ENCODE measurements at places on chromosomes 11 and 22.

DNA sequence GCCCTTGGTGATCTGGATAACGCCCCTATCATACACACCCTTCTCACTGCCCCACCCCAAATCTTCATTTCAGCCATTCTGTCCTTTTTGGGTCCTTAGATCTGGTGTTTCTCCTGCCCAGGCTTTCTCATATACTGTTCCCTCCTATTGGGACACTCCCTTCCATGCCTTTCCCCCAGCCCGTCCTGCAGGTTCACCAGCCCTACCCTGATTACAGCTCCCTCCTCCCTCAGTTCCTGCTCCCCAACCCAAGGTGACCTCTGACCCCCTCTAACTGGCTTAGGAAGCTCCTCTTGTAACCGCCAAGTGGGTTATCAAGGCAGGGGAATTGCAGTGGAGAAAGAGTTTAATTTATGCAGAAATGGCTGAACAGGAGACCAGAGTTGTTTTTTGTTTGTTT lies 13.0 kb downstream of the MTFP1 start:
- no peak for DNase-seq

- DNase-seq = peak; percentile 66
Measured at GRCh38 chr11:92739041-92739440, 230.4 kb upstream of the MTNR1B start.

DNA sequence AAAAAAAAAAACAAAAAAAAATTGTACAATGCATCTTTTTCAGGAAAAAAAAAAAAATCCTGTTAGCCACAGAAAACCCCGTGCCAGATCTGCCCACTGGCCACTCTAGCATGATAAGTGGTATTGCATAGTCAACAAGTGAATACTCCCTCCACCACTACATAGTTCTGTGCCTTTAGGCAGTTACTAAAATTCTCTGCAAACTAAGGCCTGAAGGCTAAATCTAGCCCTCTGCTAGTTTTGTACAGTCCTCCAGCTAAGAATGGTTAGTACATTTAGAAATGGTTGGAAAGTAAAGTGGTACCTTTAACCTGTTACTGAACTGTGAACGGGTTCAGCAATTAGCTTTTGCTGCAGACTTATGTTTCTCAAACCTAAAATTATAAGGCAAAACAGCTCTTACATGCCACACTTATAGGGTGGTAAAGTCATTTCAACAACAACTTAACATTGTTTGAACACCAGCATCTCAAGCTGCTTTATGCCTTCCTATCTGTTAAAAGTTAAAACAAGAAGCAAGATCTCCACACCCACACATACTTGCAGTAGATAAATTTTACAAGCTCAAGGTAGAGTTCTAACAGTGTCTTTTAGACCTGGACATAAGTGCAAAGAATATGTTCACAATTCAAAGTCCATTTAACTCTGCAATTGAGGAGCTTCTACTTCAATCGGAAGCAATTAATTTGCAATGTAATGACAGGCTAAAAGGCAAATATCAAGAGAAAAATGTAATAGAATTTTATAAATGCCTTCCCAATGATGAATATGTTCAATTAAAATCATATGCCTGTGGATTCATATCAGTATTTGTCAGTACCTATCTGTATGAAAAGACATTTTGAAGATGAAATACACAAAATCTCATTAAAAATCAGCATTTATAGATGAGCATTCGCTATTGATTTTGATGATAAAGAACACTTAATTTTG lies 7.3 kb downstream of the C11orf71 start:
- no peak for DNase-seq

- DNase-seq = no peak
Measured at GRCh38 chr11:10385696-10386095, 69.4 kb upstream of the AMPD3 start.

GRCh38 chr11:69642549-69642912 lies 1.6 kb downstream of the CCND1 start:
- peak; percentile 54 for DNase-seq

DNA sequence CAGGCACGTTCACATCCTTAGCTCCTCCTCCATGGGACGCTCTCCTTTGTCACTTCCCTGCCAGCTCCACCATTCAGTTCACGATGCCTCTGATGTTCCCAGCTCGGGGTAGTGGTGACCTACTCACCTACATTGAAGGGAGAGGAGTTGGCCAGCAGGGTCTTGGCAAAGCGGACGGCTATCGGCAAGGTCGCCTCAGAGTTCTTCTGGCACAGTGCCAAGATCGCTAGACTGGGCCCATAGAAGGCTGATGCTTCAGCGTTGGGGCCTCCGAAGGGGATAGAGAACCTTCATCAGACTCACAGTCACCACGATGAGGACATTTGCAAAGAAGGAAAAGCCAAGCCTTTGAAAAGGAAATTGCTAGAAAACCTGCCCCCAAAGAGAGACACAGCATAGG lies 3.0 kb downstream of the CBLIF start:
- DNase-seq = no peak

GRCh38 chr11:78570031-78570430 lies 4.6 kb downstream of the NARS2 start:
- DNase-seq = no peak

GRCh38 chr22:22037740-22038139 lies 55.2 kb upstream of the TOP3B start:
- peak; percentile 10 for DNase-seq

GRCh38 chr22:42371099-42371498 lies 61.1 kb downstream of the NFAM1 start:
- DNase-seq = peak; percentile 50

DNA sequence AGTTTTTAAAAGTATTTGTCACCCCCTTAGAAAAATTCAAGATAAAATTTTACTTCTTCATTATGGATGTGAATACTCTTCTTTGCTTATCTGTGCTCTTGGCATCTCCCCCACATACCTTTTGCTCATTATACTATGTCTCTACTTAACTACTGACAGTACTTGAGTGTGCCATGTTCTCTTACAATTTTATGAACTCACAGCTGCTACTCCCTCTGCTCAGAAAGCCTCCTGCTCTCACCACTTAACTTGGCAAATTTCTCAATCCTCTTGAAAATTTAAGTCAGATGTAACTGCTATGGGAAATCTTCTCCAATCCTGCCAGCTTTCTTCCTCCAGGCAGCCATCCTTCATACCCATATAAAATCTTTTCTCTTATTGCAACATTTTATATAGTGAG lies 163.4 kb downstream of the CNTN5 start:
- no peak for DNase-seq

DNA sequence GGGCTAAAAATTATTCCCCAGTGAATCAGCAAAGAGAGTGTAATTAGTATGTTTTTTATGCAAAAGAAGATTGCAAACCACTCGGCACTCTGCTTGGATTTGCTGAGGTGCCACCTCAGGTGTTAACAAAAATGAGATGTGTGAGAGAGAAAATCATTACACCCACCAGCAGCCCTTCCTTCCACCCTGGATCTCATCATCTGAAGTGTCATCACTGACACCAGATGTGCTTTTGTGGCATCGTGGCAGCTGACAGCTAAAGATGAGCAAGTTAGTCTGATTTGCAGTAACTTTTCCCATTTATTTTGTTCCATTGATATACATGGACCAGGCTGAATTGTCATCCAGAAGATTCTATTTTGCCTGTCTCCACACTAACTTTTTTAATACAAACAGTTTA lies 44.6 kb upstream of the PAK1 start:
- DNase-seq = no peak

DNA sequence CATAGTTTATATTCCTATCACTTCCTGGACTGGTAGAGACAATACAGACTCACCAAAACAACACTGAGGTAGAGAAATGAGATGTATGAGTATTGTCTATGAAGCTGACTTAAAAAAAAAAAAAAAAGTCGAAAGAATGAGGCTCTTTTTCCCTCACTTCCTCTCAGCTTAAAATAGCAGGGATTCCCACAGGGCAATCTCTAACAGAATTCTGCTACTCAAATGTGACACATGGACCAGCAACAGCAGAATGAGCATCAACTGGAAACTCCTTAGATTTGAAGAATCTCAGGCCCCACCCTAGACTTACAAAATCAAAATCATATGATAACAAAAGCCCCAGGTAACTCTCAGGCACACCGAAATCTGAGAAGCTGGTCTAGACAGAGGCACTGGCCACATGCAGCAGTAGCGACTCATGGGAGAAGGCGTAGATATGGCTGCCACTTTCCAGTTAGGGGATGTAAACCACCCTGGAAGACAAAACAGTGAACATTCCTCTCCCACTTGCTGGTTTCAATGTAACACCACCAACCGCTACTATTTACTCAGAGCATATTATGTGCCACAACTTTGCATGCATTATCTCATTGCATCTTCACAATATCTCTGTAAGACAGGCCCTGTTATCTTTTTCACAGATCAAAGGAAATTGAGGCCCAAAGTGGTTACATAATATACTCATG lies 128.0 kb downstream of the RBFOX2 start:
- peak; percentile 45 for DNase-seq

- DNase-seq = no peak
Measured at GRCh38 chr11:122491509-122491908, 164.0 kb upstream of the UBASH3B start.

GRCh38 chr11:86523738-86524619 lies 148.4 kb downstream of the ME3 start:
- DNase-seq = peak; percentile 62

- DNase-seq = no peak
Measured at GRCh38 chr11:869399-870126, 26.9 kb downstream of the TSPAN4 start.

- peak; percentile 27 for DNase-seq
Measured at GRCh38 chr22:31295360-31295759, 3.1 kb upstream of the PIK3IP1 start.

DNA sequence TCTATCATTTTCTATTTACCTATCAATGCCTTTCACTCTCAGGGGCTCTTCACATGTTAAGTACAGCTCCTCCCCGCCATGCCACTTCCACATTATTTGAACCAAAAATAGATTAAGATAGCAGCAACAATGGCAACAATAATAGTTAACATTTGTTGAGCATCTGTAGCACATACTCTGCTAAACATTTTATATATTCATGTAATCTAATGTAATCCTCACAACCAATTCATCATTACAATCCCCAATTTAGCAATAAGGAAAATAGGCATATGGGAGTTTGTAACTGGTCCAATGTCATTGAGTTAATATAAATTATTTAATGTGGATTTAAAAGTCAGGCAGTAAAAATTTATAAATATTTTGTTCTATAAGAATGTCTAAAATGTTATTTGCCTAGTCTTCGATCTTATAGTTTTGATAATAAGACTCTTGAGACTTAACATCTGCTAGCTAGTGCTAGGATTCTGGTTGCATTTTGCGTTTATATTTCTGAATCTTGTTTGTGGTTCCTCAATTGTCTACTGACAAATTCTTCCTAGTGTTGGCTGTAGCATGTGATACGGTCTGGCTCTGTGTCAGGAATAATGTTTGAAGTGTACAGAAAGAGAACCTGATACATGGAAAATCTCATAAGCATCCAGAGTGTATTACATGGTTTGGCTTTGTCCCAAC lies 621.5 kb upstream of the LUZP2 start:
- no peak for DNase-seq

- DNase-seq = peak; percentile 49
Measured at GRCh38 chr11:36388071-36388470, 92.0 kb downstream of the PRR5L start.

DNA sequence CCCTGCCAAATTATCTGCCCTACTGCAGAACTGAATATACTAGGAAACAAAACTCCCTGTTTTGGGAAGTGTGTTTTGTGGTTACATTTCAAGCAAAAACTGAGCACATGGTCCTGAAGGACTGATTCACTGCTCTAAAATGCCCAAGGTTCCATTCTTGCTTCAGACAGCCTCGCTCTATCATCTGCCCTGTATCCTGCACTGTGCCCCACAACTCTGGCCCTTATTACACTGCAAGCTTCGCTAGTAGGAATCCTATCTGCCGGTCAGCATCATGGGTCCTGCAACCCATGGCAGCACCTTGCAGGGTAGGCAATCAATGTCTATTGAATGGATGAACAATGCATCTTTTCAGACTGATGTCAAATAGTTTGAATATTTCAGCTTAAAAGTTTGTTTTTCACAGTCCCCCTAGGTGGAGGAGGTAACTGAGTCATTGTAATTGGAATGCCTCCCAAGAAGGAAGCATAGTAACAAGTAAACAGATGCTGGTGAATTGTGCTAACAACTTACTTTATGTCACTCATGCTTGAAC lies 21.3 kb downstream of the LAYN start:
- no peak for DNase-seq

DNA sequence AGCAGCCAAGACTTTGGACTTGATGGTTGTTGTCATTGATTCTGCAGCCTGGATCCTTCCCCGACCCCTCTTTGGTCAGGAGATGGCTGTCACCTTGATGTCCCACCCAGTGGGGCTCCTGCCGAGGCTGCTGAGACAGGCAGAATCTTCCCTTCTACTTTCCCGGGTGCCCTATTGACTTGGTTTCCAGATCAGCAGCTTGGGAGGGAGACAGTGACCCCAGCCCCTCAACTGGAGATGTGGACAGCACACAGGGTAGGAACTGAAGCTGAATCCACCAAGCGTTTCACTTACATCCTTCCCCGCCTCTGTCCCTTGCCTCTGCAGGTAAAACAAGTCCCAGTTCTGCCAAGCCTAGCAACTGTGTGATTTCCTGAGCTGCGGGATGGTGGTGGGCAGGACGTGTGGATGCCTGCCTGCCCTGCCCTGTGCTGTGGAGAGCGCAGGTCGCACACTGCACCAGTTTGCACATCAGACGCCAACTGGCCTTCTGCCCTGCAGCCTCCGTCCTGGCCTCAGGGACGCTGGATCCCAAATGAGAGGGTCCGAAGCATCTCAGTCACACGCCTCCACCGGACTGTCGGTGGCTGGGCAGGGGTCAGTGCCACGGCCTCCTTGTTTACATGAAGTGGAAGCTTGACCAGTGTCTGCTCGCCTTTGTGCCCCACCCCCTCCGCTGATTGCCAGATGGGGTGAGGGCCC lies 34.6 kb downstream of the FAM83F start:
- DNase-seq = no peak

DNA sequence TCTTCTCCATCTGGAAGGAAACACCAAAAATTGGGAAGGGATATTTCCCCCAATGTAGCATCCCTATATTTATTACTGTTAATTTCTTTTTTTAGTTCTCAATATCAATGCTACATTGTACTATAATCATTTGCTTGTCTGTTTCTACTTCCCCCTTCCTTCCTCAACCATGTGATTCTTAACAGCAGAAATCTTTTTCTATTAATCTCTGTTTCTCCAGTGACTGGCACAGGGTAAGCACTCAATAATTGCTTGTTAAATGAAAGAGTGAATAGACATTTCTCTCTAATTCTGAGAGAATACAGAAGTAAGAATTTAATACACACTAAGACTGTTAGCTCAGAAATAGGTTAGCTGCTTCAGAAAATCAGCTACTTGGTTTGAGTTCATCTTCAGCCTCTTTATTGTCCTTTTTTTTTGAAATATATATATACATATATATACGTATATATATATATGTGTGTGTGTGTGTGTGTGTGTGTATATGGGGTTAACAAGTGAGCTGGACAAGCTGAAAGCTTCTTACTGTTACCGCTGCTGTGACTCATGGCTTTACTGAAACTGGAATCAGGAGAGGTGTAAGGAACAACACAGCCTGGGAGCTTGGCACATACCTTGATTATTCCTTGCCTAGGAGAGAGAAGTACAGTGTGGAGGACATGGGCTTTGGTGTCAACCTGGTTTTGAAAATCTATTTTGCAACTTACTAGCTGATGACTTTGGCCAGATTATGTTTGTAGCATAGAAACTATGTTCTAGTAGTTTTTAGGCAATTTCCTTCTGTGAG lies 26.2 kb upstream of the PDE3B start:
- DNase-seq = no peak
